ENCODE measurements at places on chromosomes 7 and 10.
A peak's percentile ranks its signal among the peaks of the same experiment; 100 is the strongest.

GRCh38 chr10:101682172-101682825 is 12.7 kb downstream of the FBXW4 start:
- peak; percentile 13 for DNase-seq

DNA sequence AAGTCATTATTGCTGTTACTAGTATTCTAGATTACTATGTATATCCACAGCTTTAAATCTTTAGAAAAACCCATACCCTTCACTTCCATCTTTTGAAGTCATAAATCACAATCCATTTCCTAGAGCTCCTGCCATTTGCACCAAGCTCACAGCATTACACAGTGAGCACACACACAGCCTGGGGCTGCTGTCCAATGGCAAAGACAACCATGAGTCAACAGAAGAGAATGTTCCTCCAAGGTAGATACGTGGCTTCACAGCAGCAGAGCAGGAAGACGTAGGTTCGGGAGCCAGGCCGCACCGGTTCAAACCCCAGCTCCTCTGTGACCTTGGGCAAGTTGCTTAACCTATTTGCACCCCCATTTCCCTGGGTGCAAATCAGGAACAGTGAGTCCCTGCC is 234.6 kb downstream of the DIP2C start:
- peak; percentile 97 for DNase-seq

DNA sequence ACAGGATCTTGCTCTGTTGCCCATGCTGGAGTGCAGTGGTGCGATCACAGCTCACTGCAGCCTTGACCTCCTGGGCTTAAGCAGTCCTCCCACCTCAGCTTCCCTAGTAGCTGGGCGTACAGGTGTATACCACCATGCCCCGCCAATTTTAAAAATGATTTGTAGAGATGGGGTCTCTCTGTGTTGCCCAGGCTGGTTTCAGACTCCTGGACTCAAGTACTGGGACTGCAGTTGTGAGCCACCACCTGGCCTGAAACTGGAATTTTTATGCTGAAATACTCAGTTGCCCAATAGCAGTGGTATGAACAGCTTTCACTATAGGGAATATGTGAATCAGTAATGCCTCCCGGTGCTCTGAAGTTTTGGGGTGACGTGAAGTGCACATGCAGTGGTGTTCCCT is 7.6 kb downstream of the ZRANB1 start:
- DNase-seq = peak; percentile 71

- peak; percentile 32 for DNase-seq
Observed at GRCh38 chr10:119029613-119030420, at the start of gene NANOS1. Gene NANOS1, plus strand, starts transcription at chr10:119029714. Its CDS starts 88 bp downstream, at chr10:119029802.

DNA sequence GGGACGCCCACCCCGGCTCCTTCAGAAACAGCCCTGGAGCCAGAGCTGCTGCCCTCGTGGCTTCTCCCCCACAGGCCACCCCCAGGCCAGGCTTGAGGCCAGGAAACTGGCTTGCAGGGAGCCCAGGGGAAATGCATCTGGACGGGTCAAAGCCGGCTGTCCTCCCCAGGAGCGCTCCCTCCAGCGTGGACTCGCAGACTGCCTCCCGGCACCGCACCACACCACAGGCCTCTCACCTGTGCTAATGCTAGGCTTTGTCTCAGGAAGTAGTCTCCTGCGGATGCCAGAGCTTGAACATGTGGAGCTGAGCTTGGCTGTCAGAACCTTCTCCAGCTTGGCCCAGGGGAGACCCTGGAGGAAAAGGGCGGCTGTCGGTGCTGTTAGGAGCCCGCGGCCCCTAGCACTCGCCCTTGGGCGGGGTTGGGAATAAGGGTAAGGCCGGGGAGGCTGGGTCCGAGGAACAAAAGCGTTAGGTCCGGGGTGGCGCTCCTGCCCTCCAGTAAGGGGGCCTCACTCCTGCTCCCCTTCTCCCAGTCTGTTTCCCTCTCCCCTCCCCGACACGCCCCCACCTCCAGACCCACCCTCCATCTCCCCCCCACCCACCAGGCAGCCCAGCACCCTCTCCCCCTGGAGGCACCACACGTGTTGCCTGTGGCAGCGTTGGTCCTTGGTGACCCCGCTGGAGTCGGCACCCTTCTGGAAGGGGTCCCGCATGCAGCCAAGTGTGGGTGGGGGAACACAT is 21.6 kb upstream of the DRGX start:
- no peak for DNase-seq

DNA sequence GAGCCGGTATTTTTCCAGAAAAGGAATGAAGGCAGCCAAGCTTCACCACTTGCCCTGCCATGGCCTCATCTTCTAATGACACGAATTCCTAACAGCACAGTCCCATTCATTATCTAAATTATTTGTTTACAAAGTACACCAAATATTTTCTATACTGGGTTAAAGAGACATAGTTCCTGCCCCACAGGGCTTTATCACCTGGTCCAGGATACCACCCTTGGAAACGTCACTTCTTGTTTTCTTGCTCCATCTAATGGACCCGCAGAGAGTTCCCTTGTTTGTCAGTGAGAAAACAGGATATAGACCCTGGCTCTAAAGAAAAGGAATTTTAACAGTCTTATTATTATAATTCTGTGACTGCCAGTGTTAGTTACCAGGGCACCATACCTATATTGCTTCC is 1165.4 kb downstream of the GATA3 start:
- DNase-seq = no peak

GRCh38 chr10:100560248-100560647 is 24.5 kb downstream of the HIF1AN start:
- no peak for DNase-seq

- DNase-seq = no peak
Observed at GRCh38 chr7:134451656-134452055, 7.2 kb downstream of the AKR1B1 start.

- DNase-seq = peak; percentile 95
Observed at GRCh38 chr10:3477683-3478082, 305.1 kb upstream of the PITRM1 start.

DNA sequence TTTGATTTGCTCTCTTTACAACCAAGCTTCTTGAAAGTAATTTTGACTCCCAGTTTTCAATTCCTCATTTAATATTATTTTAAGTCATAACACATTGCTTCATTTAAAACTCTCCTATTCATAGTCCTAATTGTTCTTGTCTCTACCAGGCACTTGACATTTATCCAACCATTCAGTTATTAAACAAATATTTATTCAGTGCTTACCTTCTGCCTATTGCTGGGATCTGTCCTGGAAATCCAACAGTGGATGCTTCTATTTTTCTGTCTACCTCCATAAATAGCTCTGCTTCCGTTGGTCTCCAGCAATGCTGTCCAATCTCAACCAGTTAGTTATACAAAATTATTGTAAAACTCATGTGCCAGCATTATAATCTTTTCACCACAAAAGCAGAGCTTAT is 615.1 kb downstream of the ZWINT start:
- DNase-seq = no peak

DNA sequence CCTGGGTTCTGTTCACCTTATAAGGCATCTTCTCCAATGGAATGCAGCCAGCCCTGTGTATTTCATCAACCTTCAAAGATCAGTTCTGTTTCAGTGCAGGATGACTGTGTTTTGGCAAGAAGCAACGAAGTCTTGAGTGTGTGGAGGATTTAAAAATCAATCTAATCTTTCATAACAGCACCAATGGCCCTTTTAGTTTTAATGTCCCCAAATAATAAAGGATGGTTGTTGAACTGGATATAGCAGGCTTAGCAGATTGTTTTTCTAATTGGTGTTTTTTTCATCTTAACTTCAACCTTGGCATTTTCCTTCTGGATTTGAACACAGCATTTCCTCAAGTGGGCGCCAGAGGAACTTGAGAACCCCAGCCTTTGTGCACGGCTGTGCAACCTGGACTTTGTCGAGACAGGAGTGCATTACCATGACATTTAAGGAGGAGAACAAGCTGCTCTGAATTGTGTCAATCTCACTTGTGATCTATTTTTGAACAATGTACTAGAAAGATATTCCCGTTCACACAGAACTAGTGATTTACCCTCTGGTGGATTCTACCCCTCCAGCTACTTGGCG is 313.3 kb upstream of the AKR1E2 start:
- DNase-seq = peak; percentile 88

GRCh38 chr10:70906031-70906783 is 17.8 kb upstream of the PCBD1 start:
- DNase-seq = no peak

DNA sequence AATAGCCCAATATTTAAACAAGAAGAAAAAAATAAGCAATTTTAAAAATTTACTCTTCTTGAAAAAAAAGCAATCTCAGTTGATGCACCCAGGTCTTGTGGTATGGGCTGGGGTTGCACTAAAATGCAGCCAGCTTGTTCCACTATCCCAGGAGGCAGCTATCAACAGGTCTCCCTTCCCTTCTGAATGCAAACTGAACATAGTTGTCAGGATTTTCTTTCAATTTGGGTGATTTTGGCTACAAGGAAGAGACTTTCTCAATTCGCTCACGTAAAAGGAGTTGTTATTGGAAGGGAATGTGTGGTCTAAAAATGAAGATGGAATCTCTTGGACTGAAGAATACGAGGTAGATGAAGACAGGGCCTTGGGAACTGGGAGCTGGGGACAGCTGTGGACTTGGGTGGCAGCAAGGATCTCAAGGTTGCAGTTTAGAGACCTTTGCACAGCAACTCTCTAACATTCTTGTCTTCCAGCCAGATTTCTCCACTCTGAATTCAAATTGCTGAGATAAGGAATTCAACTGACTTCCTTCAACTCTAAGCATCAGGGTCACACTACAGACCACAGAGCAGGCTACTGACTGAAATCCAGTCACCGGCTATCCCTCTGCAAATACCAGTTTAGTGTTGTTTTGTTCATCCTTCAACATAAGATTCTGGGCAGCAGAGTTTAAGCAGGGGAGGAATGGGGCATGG is 3.1 kb upstream of the TMEM26 start:
- DNase-seq = peak; percentile 55

DNA sequence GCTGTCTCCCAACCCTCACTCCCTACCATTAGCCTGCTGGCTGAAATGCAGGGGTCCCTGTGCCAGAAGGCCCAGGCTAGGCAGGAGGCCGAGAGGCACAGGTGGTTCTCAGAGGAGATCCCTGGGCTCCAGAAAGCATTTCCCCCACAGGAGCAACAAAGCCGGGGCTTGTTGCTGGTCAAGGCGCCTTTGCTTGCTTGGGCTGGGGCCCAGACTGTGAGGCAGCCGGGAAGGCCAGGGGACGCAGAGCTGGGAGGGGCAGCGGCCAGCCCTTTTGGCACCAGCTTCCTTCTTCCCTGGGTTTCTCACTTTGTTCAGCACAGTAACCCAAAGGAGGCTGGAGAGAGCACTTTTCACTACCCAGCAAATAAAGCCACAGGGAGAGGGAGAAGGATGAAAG is 48.6 kb downstream of the FBXW4 start:
- DNase-seq = no peak

- DNase-seq = no peak
Observed at GRCh38 chr7:80563561-80564327, 51.9 kb upstream of the GNAT3 start.

GRCh38 chr7:139355320-139355719 is 4.4 kb upstream of the LUC7L2 start:
- peak; percentile 45 for DNase-seq

- DNase-seq = no peak
Observed at GRCh38 chr10:119149729-119150128, 15.8 kb downstream of the SFXN4 start.

- no peak for DNase-seq
Observed at GRCh38 chr7:27242555-27243339, at the start of gene EVX1. Gene EVX1, plus strand, starts transcription at chr7:27242802. Its CDS starts 229 bp downstream, at chr7:27243031.

GRCh38 chr10:82144153-82144552 is 269.2 kb downstream of the NRG3 start:
- no peak for DNase-seq

DNA sequence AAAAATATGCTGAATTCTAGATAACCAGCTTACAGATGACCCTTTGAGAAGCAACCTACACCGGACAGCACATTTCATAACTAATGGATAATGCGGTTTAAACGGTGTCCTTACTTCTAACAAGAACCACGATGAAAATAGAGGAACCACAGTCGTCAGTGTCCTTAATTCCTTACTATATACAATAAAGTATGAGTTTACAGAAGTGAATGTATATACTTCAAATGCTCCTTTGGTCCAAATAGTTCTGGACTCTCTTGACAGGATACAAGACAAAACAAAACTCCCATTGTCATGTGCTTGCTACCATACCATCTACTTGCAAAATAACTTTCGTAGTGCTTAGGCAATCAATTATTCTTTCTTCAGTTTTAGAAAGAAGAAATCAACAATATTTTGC is 2.4 kb downstream of the NAMPT start:
- no peak for DNase-seq

GRCh38 chr10:65548001-65548400 is 1377.8 kb upstream of the LRRTM3 start:
- DNase-seq = no peak

GRCh38 chr10:24425151-24425550 is 216.2 kb downstream of the KIAA1217 start:
- DNase-seq = no peak

- peak; percentile 46 for DNase-seq
Observed at GRCh38 chr10:69640196-69640980, 10.3 kb downstream of the FAM241B start.

DNA sequence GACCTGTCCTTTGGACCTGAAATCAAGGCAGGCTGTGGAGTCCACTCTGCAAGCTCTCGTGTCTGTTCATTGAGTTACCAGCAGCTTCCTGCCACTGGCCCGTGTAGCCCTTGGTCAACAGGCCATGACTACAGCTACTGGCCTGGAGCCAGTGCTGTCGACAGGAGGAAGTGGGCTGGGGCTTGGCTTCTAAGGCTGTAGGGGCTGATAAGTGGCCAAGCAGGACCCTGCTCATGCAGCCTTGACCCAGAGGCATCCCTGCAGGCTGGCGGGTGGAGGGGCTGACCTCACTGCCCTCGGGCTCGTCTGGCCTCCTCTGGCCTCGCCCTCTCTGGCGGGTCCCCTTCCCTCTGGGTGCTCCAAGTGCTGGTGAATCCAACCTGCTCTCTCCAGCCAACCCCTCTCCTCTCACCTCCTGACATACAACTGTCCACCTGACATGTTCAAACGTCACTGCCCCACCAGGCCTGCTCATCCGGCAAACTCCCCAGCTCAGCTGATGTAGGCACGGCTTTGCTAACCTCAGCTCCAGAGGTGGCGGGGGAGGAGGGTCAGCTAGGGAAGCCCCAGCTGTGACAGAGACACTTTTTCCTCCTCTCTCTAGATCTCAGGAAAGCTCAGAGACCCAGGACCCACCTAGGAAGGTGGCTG is 188.6 kb upstream of the LYZL2 start:
- peak; percentile 66 for DNase-seq

GRCh38 chr10:132517951-132518521 is 19.6 kb upstream of the INPP5A start:
- no peak for DNase-seq

DNA sequence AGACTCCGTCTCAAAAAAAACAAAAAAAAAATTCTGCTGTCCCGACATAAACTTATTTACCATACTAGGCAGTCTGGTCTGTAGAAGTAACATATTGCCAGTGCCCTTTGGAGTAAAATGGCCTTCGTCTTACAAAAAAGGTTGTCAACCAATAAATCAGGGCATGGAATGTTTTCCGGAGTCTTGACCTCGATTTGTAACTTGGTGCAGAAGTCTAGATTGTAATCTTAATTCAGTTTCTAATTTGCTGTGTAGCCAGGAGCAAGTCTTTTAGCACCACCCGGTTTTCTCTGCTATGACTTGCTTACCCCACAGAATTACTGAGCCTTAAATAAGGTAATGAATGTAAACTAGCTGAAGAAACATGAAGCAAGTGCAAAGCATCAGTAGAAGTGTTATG is 23.2 kb downstream of the UBN2 start:
- DNase-seq = no peak

- DNase-seq = peak; percentile 87
Observed at GRCh38 chr7:116809636-116810266, 52.6 kb upstream of the CAPZA2 start.

GRCh38 chr10:73522263-73522662 is 26.4 kb upstream of the PPP3CB start:
- DNase-seq = no peak

- DNase-seq = no peak
Observed at GRCh38 chr7:153522261-153522660, 529.9 kb upstream of the DPP6 start.

- no peak for DNase-seq
Observed at GRCh38 chr7:5599543-5600200, 176.0 kb upstream of the TNRC18 start.

Measured in choroid plexus epithelial cell (primary cell).